Memory B cell (primary cell): ENCODE measurements at places on chromosomes 12 and 14.

- DNase-seq = peak; percentile 12
Observed at GRCh38 chr12:85057370-85057963, 21.3 kb downstream of the LRRIQ1 start.

DNA sequence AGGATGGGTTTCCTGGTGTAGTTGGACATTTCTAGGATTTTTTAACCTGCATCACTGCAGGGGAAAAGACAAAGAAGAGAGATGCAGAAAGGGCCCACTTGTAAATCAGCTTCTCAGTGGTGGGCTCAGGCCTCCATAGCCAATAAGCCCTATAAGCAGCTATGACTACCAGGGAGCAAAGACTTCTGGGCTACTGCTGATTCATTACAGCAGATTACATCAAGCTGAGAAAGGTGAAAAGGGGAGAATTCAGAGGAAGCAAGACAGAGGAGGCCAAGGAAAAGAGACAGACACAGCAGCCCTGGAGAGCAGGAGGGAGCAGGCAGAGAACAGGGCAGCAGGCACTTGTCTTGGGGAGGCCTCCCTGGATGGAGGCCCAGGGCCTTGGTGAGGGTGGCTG is 95.2 kb downstream of the KCNA5 start:
- DNase-seq = no peak

- no peak for DNase-seq
Observed at GRCh38 chr12:89636052-89636775, 72.4 kb downstream of the ATP2B1 start.

- no peak for DNase-seq
Observed at GRCh38 chr12:75288860-75289259, 41.3 kb downstream of the CAPS2 start.

GRCh38 chr12:62705846-62706245 is 229.1 kb downstream of the PPM1H start:
- no peak for DNase-seq

DNA sequence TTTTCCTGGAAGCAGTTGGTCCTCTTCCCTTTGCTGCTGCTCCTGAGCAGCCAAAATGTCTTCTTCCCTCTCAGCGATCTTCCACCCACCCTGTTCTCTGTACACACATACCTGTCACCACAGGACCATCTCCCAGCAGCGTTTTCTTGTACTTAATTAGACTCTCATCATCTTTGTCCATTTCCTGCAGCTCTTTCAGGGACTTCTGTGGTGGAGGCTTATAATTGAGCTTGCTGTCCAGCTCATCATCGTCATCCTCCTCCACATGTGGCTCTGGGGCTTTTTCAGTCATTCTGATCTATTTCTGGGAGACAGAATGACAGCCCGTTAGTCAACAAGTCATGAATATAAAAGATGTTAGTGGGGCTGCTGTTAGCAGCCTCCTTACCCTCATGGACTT is 11.0 kb downstream of the ARHGDIB start:
- no peak for DNase-seq

DNA sequence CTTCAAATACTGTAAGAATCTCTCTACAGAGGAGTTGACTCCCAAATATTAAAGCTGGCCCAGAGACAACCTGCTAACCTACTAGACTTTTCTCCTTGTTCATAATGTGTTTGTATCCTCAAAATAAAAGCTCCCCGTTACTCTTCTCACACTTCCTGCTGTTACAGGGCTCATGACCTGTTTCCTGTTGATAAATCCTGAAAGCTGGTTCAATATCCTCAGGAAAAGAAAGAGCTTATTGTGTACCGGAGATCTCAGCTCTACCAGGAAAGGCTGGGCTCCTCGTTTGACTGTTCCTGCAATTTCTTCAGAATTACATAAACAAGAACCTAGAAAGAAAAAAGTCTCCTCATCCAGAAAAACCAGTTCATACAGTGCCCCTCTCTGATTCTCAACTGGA is 30.8 kb downstream of the CLEC1A start:
- no peak for DNase-seq

DNA sequence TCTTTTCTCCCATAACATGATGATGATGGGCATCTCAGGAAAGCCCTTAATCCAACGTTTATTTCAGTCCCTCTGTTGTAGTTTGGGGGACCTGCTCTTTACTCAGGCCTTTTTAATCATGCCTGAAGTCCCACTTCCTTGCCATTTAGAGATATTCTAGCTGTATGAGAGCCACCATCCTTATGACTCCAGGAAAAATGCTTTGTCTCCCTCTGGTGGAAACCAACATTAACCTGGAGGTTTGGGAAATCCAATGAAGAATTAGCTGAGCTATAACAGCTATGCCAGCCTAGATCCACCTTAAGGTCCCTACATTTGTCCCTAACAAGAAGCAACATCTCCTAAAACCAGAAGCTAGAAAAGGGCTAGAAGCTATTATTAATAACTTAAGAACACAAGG is 1399.1 kb downstream of the LRFN5 start:
- no peak for DNase-seq

- DNase-seq = no peak
Observed at GRCh38 chr12:59131462-59131861, 211.2 kb upstream of the LRIG3 start.

DNA sequence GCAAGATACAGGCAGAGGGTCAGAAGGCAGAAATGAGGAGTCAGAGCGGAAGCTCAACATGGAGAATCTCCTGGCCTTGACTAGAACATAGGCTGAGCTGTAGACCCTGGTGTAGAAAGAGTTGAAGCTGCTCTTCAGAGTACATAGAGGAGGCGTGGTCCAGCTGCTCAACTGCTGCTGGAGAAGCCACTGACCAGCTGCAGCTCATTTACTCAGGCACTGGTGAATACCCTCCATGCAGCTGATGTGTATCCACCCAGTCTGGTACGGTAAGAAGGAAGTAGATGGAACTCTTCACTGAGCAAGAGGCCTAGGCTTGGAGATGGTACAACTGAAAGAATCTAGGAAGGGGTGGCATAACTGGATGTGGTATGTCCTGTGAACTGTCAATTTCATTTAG is 148.8 kb upstream of the DHRS4 start:
- no peak for DNase-seq

DNA sequence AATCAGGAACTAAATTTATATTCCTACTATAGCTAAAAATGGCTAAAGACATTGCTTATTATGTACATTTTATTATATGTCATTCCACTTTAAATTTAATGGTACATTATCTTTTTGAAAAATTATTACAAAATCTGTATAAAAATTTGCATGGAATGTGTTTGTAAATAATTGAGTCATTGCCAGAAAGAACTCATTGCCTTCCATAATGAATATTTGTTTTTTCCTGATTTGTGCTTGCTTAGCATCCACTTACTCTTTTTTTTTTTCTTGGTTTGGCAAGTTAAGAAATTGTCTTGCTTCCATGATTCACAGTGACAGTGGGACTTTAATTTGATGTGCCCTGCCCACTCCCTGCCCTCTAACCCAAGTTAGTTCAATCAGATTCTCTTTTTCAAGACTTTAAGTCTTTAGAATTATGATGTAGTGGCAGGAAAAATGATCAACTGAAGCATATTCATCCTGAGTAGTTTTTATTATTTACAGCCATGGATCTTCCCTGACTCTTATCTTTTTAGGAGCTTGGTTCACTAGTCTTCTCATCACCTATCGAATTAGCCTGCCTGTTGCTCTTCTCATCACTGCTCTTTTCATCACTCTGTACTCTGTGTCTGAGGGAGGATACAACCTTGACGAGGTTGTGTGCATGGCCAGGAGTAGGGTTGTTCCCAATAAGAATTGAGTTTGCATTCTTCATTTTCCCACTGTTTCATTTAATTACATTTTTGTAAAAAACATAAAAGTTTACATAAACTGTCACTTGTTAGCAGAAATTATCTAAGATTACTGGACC is 442.0 kb downstream of the BTG1 start:
- no peak for DNase-seq

DNA sequence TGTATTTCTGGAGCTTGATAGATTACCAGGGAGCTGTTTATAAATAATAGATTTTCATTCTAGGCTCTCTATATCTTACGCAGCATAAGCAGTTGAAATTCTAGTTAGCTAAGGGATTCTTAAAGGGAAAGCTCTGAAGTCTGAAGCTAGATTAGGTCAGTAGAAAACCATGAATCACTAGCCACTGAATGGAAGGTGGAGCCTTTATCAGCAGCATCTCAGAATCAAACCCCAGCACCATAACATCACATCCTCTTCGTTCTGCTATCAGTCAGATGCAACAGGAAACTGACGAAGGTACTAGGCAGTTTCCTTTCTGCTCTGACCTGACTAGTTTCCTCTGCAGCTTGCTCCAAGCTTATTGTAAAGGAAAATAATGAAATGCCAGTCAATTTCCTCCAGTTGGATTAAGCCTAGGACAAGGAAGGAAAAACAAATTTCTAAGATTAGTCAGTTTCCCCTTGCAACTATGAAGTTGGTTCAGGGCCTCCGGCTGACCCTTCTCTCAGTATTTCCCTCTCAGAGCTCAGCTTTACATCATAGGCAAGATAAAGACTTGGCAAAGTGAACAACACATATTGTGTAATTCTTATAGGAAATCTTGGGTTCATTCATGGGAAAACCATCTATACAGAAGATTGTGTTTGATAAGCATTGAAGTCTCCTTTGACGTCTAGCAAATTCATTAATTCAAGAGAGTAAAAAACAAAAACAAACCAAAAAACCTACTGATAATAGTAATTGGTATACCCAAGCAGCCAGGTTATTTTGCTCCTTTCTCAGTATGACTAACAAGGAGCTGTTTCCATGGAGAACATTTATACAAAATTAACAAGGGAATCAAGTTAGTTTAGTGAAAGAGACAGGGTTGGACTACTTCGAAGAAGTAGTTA is 43.4 kb upstream of the CFAP54 start:
- DNase-seq = peak; percentile 5

DNA sequence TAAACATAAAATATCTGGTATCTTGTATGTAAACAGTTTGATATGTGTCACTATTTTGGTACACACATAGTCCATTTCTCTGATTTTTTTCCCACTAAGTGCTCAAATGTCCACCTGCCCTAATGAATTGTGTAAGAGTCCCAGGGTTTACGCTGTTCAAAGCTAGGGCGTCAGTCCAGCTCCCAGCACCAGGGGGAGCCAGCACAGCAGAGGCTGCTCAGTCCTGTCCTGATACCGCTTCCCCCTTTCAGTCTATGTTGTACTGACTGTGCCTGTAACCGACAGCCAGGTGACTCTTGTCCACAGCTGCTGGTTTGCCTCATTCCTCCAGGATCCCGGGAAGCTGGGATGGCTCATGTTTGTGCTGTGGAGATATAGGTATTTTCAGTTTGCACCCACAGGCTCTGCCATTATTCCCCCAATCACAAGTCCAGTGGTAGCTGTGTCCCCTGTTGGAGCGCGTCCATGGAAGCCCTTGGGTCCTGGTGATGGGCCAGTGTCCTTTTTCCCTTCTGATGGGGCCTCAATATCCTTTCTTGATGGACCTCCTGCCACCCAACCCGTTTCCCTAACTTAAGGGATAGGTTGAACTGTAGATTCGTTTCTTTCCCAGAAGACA is 242.0 kb downstream of the NEDD1 start:
- DNase-seq = peak; percentile 69

DNA sequence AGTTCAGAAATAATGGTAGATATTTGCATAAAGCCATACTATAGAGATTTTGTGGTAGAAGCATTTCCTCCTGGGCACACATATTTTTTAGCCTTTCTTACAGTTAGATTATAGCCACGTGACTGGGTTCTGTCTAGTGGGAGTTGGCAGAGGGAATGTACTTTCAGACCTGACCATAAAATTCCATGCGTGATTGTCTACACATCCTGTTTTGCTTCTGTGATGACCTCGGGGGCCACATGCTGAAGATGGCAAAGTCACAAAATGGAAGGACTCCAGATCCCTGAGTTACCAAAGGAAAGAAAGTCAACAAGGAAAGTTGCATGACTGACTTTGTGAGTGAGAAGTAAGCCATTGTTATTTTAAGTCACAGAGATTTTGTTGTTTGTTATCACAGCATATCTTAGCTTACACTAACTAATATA is 14.6 kb upstream of the MIA2 start:
- no peak for DNase-seq

GRCh38 chr14:64801800-64802199 is 77.9 kb downstream of the SPTB start:
- DNase-seq = no peak

GRCh38 chr12:94762259-94762942 is 112.0 kb upstream of the TMCC3 start:
- DNase-seq = no peak

DNA sequence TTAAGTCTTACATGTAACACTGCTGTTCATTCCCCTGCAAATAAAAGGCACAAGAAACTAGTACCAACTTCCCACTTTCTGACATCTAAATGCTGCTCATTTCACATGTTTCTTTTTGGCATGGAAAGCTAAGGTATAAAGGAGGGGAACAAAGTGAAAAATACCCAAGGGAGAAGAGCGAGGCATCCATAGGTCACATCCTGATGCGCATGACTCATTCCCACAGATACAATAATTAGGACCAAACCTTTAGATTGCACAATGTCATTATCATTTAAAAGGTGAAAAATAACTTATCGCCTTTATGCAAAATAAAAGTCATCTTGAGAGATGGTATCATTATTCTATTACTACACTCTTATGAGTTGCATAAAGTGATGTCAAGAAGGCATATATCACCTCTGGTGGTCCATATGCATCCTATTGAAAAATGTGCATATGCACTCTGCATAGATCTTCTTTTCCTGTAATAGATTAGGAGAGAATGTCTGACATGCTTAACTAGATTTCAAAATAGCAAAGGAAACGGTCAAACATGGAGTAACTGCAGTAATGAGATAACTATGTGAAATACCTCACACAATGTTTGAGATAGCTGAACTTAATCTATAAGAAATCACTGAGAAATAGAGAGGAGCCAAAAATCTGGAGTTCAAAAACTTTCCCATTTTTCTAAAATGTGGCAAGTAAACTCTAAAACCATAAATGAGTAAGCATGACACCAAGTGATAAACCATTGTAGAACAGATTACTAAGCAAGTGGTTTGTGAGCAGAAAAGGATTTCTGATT is 382.5 kb upstream of the TMTC1 start:
- no peak for DNase-seq

DNA sequence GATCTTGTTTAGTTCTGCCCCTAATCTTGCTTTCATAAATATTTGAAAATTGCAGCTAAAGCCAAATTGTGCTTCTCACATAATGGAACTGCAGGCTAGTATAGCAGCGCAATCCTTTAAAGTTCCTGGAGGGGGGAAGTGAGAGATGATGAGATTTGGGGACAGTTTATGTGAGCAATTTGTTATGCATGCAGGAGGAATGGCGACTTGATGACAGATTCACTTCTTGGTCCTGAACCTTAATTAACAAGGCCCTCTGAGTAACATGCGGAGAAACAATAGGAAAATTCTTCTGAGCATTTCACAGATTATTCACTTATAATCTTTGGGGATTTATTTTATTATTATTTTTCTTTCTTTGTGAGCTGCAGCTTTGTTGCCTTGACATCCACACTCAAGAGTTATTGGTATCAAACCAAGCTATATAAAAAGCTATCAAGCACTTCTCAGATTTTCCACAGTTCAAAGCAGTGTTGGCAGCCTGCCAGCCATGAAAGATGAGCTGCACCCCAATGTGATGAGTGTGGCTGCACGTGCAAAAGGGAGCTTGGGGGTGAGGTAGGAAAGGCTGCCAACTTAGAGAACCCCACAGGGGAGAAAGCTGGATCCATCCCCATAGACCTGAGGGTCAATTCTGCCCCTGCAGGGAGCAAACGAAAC is 1662.2 kb upstream of the FLRT2 start:
- no peak for DNase-seq

- peak; percentile 12 for DNase-seq
Observed at GRCh38 chr12:66188584-66189485, at the start of gene IRAK3. Gene IRAK3, plus strand, starts transcription at chr12:66189214. Its CDS starts 86 bp downstream, at chr12:66189300.
